NCI-H460 (cell line): ENCODE measurements at places on chromosomes 5 and 9. TPM values are rescaled to one million over a fixed set of nuclear protein-coding genes. Genes with fewer than 3 reads are reported as not detected.
A peak's percentile ranks its signal among the peaks of the same experiment; 100 is the strongest.

DNA sequence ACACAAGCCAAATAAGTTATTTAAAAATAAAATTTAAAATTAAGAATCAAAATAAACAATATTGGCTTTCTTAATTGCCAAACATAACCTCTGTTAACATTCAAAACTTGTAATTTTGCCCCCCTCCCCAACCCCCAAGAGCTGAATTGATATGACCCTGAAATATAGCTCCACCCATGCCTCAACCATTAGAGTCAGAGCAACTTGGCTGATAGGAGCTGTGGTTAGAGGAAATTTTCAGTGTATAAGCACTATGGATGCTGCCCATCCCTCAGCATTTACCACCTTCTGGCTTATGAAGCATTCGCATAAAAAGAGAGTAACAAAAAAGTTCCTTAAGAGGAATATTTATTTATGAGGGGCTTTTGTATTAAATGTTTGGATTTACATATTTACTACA is 6.1 kb downstream of the POC5 start:
- DNase-seq: no peak

GRCh38 chr5:169751490-169751889 is 114.4 kb downstream of the DOCK2 start:
- DNase-seq: no peak

GRCh38 chr5:174972291-174972690 is 247.9 kb downstream of the MSX2 start:
- DNase-seq: no peak

GRCh38 chr5:133247151-133247709 is 195.4 kb downstream of the HSPA4 start:
- DNase-seq: no peak

DNA sequence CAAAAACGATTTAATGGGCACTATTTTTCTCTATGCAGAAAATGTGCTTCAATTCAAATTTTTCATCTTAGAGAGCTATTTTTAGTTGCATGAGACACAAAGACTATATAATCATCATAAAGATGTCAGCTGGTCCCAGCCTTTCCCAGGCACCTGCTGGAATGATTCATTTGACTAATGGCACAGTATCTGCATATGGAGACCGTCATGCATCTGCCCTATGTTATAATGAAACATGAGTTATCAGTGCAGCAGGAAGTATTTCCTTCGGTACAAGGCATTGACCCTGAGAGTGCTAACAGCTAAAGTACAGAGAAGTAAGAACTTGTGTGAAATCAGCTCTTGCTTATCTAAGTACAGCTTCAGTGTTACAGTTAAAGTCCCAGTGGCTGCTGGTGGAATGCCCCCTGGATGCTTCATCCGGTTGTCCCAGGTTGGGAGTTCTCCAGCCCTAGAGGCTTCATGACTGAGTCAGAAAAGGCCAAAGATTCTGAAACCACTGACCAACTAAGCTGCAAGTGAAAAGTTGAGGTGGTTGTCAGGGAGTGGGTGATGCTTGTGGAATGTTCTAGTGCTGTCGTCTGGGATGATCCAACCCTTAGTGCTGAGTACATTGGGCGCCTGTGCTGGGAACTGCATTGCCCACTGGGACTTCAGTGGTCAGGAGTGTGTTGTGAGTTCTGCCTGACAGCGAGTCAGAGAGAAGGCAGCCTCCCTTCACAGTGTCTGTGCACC is 57.2 kb downstream of the MTRR start:
- no peak for DNase-seq

DNA sequence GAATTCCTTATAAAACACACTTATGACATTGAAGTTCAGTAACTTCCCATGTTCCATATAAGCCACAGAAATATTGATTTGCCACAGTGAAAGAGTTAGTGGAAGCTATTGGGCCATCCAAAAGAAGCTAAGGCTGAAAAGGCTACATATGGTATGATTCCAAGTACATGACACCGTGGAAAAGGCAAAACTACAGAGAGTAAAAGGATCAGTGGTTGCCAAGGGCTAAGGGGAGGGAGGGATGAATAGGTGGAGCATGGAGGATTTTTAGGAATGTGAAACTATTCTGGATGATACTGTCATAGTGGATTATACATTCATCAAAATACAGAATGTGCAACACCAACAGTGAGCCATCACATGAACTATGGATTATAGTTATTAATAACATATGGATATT is 109.7 kb downstream of the F2RL2 start:
- DNase-seq: no peak

- DNase-seq: no peak
These were observed 58.4 kb downstream of the SLC1A3 start for GRCh38 chr5:36664766-36665165.

GRCh38 chr5:74954919-74955318 is 88.7 kb upstream of the FAM169A start:
- DNase-seq: no peak

DNA sequence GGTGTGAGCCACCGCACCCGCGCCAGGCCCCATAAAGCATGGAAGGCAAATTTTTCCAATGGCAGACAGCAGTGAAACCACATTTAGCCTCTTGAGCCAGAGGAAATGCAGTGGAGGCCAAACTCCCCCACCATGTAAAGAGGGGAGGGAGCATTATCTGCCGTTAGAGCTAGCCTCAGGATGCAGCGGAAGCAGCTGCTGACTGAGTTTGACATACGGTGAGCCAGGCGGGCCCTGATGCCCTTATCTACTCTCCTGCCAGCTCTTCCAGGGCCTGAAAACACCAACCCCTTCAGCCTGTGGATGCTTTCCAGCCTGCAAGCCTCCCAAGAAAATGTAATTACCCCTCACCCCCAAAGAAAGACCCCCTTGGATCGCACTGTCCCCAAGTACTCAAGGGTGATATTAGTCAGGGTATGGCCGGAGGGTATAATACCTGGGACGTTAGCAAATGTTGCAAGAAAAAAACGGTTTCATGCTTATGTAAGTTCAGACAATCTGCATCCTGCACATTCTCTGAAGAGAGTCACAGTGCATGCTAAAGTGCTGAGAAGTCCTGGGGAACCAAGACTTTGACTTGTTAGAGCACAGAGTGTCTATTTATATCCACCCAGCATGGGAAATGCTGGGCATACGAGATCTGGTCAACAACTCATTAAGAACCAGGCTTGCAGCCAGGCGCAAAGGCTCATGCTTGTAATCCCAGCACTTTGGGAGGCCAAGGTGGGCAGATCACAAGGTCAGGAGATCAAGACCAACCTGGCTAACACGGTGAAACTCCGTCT is 11.3 kb upstream of the GGTA1 start:
- DNase-seq: no peak

GRCh38 chr5:149493316-149493715 is 57.9 kb downstream of the CSNK1A1 start:
- no peak for DNase-seq

- DNase-seq: peak; percentile 6
These were observed 145.3 kb upstream of the SMARCA2 start for GRCh38 chr9:1869843-1870242.

- no peak for DNase-seq
These were observed 102.5 kb downstream of the GPBP1 start for GRCh38 chr5:57276353-57276752.

DNA sequence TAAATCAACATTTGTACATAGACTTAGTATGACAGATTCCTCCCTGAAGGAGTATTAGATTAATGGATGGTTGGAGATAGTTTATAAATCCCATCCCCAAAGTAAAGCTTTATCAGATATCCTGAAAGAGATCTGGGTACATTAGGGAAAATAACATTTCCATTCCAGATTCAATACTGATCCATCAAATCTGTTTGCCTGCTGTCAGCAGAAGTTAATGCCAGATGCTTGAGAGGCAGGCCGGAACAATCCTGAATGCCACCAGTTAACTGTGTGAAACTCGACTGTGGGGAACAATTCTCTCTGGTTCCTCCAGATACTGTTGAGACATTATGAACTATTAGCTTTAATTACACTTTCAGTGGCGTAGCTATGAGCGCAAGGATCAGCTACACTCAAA is 1166.8 kb downstream of the MAT2B start:
- no peak for DNase-seq

DNA sequence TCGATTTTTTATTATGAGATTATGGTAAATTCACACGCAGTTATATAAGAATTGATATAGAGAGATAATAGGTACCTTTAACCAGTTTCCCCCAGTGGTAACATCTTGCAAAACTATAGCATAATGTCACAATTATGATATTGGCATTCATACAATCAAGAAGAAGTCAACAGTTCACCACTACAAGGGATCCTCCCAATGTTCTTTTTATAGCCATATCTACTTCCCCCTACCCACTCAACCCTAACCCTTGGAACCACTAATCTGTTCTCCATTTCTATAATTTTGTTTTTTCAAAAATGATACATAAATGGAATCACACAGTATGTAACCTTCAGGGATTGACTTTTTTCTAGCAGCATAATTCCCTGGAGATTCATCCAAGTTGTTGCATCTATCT is 9.8 kb downstream of the ACTL7B start:
- no peak for DNase-seq

GRCh38 chr5:143473481-143473880 is 70.0 kb upstream of the NR3C1 start:
- no peak for DNase-seq

GRCh38 chr9:134410835-134411217 is 84.6 kb downstream of the RXRA start:
- no peak for DNase-seq

DNA sequence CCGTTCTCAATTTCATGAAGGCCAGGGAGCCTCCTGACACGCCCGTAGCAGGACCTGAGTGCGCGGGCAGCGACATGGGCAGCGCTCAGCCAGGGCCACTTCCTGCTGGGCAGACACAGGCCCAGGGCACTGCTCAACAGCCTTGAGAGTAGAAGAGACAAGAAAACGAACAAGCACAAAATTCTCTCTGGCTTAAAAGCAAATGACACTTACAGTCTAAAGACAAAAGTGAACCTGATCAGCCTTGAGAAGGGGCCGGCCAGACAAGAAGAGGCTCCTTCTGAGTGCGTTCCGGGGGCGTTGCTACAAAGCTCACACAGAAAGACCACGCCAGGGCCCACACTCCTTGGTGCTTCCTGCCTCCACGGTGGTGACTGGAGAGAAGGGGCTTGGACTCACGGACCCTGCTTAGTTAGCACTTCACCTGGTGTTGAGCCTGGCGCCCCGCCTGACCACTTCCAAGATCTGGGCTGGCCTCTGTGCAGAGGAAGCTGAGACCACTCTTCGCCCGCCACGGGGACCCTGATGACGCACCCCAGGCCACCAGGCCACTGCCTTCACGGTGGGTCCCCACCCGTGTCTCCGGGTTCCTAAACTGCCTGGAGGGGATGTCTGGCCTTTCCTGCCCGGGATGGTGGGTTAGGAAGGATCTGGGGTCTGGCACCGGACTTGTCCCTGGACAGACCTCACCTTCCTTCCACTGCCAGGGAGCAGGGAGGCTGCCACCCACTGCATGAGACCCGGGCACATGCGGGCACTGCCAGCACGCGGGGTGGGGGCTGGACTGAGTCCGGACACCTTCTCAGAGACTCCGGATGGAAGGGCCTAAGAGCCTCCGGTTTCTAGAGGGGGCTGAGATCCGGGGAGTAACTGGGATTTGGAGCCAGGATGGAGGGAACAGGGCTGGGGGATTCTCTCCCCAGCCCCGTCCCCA is 1.3 kb downstream of the SLC12A7 start:
- no peak for DNase-seq

DNA sequence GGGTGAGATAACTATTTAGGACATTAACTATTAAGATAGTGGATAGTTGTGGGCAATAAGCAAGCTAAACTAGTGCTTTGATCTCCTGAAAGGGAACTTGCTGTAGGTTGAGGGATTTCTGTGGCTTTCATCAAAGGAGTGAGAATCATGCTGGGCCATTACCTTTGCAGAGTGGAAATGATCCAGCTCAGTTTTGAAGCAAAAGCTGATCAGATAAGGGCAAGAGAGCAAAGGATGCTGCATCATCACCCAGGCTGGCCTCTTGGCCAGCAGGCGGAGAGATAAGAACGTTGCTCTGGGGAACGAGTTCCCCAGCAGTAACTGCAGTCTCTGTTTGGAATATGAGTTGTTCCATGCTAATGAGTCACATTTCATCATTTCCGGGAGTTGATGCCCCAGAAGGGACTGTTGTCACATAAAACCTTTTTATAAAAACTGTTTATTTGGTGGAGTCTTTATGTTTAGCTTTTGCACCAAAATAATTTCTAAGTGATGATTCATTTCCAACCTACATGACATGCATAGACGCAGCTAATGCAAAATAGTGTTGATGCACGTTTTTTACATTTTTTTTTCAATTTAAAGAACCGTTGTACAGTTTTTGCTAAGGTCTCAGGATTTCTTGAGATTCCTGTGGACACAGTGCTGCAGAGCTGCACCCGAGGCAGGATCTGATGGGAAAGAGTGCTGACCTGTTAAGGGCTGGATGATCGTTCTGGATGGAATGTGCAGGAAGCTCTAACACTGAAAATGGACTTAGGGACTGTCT is 99.3 kb downstream of the ACTBL2 start:
- peak; percentile 78 for DNase-seq

DNA sequence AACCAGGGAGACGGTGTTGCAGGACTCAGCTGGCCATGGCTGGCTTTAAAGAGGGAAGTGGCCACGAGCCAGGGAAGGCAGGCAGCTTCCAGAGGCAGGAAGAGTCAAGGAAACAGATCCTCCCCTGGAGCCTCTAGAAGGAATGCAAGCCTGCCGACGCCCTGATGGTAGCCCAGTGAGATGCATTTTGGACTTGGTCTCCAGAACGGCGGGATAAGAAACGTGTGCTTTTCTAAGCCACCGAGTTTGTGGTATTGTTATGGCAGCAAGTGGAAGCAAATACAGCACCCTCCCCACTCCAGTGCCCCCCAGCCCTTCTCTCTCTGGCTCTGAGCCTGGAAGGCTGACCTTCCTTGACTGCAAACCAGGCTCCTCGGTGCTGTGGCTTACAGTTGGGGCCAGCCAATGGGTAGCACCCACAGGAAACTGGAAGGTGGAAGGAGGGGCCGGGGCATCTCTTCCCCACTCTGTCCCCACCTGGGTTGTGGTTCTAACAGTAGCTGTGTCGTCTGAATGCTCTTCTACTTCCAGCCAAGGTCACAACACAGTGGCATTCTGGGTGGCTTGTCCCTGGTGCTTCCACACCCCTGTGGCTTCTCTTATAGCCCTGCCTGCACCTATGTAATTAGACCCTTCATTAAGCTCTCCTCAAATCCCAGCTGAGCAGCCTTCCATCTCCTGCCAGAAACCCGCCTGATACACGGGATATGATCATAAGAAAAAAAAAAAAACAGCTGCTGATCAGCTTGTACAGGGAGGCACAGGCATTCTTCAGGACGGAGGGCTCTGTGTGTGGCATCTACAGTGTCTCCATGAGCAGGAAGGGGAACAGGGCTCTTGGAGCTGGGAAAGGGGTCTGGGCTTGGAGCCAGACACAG is 29.9 kb upstream of the UNC5A start:
- DNase-seq: no peak

GRCh38 chr5:6221141-6221626 is 157.2 kb downstream of the MED10 start:
- DNase-seq: no peak

GRCh38 chr9:88425538-88425950 is 37.3 kb downstream of the SPIN1 start:
- no peak for DNase-seq

The HCN1 gene
- total RNA-seq: not detected in 2 replicates

The CSF1R gene
- total RNA-seq: not detected in 2 replicates

The IL5 gene
- not detected in 2 replicates for total RNA-seq

The PCDHB11 gene
- total RNA-seq: 5.4 and 6.0 TPM in 2 replicates

The BHMT2 gene
- total RNA-seq: not detected in 2 replicates

The CACNA1B gene
- total RNA-seq: not detected in 2 replicates

The OTP gene
- not detected in 2 replicates for total RNA-seq
